ENCODE measurements at places on chromosomes 5 and 9.

DNA sequence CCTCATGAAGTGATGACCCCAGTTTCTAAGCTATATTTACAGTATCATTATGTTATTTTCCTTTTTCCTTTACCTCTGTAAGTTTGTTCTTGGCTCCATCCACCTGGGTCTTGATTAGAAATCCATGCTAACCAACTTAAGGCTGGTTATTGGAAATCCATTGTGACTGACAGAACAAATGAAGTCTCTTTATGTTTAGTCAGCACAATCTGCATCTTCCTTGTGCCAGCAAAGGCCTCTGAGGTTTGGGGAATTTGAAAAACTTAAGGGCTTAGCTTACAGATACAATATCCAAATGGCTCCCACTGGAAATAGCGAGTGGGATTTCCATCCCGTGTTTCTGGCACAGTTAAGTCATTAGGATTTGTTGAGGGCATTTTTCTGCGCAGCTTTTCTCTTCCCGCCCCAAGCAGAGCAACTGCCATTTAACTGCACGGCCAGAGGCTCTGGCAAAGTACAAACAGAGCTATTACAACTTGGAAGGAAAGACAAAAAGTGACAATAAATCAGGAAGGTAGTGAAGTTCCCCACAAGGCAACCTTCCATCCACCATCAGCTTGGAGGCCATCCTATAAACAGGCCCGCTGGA lies 64.2 kb downstream of the DCP2 start:
- no peak for DNase-seq

DNA sequence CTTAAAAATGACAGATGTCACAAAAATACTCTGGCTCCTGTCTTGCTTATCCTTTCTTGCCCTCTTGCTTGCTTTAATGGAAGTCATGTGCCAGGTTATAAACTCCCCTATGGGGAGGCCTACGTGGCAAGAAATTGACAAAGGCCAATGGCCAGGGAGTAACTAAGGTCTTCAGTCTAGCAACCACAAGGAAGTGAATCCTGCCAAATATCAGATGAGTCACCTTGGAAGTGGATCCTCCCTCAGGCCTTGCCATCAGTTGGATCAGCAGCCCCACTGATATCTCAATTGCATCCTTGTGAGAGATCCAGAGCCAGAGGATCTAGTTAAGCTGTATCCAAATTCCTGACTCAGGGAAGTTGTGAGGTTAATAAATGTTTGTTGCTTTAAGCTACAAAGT lies 82.8 kb downstream of the CAAP1 start:
- no peak for DNase-seq

- DNase-seq, result no peak
Measured at GRCh38 chr5:166497496-166498104, 1793.8 kb upstream of the WWC1 start.

DNA sequence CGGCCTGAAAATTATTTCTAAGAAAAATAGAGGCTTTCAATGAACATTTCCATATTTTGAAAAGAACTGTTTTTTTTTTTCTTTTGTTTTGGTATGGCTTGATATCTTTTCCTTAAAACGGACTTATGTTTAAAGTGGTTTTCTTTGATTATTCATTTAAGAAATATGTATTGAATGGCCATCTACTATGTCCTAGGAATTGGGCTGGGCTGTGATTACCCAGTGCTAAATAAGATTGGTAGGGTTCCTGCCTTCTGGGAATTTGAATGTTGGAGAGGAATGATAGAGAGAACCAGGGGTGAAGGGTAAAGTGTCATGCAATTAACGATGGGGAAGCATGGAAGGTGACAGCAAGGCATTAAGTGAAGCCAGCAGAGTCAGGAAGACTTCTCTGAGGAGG lies 33.2 kb downstream of the TNFSF8 start:
- DNase-seq, result no peak

DNA sequence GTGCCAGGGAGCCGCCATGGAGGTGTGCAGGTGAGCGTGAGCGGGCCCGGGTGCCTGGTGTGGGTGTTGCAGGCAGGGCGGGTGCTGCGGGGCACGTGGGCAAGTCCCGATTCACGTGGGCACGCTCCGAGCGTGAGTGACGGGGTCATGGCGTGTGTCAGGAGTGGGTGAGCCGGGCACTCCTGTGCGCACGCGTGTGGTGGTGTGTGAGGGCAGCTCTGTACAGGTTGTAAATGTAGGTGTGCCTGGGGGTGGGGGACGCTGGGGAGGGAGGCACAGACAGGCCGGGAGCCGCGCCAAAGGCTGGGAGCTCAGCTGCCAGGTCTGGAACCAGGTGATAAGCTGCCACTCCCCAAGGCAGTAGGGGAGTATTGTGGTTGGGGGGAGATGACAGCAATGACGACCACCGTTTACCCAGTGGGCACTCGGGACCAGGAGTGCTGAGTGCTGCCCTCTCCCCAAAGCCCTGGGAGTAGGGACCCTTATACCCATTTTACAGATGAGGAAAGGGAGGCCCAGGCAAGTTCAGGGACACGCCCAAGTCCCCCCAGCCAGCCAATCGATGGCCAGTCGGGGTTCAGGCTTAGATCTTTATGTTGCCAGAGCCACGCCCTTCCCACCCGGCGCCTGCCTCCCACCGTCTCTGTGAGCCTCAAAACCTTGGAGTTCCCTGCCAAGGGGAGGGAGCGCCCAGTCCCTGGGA lies 9.6 kb downstream of the NCS1 start:
- DNase-seq, result no peak

DNA sequence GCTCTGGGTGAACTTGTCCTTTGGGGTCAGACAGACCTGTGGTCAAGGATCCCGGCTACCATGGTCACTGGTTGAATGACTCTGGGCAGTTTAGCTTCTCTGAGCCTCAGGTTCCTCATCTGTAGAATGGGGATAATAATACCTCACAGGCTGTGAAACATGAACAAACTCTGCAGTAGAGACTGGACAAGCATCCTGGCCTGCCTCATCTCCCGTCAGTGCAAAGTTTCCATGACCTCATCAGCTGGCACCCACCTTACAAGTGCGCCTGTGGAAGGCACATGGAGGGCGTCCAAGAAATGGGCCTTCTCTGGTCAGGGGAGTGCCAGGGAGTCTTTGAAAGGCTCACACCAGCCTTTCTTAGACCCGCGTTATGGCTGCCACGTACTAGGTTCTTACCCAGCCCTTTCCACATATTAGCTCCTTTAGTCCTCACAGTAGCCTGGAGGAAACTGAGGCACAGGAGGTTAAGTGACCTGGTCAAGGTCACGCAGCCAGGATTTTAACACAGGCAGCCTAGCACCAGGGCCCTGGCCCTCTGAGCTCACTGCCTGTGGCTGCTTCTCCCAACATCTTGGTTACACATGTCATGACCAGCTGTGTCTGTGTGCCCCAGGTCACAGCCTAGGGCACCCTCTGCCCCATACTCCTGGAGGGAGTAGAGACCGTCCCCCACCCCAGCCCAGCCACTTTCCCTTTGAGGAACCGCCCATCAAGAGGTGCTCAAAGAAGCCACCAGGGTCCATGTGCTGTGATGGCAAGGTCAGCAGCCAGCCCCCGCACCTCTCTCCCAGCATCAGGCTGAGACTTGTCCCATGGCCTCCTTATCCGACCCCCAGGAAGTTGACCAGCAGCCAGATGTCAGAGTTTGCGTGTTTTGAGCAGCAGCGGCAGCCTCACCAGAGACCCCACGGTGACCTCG lies 39.4 kb upstream of the RPL26L1 start:
- DNase-seq, result peak; percentile 45
